Fibroblast of lung (primary cell): ENCODE measurements at places on chromosomes 4 and X. TPM values are rescaled to one million over a fixed set of nuclear protein-coding genes. Genes with fewer than 3 reads are reported as not detected.

The SASH3 gene
- not detected in 2 replicates for total RNA-seq

The SNX12 gene
- total RNA-seq, result 50.3 and 80.8 TPM in 2 replicates

The ZDHHC15 gene
- total RNA-seq, result 0.17 and 0.77 TPM in 2 replicates

The PCDH7 gene
- total RNA-seq, result 2.3 and 9.0 TPM in 2 replicates

The RIBC1 gene
- total RNA-seq, result 0.77 and 1.3 TPM in 2 replicates

The RTL3 gene
- not detected in 2 replicates for total RNA-seq

The IL15 gene
- 5.9 and 14.9 TPM in 2 replicates for total RNA-seq

The CENPVL2 gene
- not detected in 2 replicates for total RNA-seq

GRCh38 chr4:119026662-119027444 lies 108.8 kb upstream of the MYOZ2 start:
- H3K27me3 ChIP-seq, result no peaks in the 10 kb centered on the region
- H3K27ac ChIP-seq, result peak overlapping the region; percentile 83
- peaks cover 3% of the 10 kb centered on the region for H3K36me3 ChIP-seq
- DNase-seq, result no peak

DNA sequence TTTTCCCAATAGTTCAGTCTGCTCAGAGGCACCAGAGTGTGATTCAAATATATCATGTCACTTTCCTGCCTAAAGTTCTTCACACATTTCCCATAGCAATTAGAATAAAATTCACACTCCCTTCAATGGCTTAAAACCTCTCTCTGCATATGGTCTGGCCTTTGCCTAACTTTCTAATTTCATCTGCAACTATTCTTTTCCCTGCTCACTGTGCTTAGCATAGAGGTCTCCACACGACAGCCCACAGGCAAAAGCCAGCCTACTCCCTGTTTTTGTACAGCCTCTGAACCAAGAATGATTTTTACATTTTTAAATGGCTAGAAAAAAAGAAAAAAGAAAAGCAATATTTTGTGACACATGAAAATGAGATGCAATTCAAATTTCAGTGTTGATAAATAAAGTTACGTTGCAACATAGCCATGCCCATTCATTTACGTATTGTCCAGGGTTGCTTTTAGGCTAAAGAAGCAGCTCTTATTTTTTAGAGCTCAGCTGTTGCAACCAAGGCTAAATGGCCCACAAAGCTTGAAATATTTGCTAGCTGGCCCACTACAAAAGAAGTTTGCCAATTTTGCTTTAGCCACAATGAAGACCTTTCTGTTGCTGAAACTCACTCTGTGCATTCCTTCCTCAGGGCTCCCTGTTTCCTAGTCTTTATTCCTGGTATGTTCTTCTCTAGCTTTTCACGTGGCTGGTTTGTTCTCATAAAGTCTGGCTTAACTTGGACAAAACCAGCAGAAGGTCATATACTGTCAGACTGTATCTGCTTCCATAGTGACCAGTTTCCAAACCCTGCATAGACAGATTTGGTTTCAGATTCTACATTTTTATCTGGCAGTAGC lies 26.6 kb upstream of the IRF2 start:
- H3K27me3 ChIP-seq, result no peaks in the 10 kb centered on the region
- no peak overlapping the region for H3K27ac ChIP-seq
- no peaks in the 10 kb centered on the region for H3K36me3 ChIP-seq
- DNase-seq, result peak; percentile 11
- H3K4me3 ChIP-seq, result no peak overlapping the region

DNA sequence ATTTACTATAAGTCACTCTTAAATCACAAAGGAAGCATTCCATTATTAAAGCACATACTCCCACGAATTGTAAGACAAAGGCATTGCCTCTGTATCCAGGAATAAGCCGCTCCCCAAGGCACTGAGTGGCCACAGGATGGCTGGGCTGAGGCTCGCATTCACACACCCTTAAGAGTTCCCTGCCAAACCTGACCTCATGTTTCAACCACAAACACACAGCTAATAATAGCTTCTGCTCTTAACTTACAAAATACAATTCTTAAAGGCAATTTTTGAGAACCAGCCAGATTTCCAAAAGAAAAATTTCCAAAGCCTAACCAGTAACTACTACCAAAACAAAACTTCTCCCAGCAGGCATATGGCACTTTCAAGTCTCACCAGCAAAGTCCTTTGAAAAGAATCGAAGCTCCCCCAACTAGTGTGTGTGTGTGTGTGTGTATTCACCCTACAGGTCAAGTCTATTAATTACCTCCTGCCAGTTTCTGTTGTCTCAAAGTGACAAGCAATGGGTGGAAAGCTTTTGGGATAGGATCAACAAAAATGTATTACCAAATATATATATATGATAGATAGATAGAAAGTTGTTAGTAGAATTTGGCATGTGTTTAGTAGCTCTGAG lies 36.0 kb downstream of the ARHGAP6 start:
- peak; percentile 90 for DNase-seq
- no peak overlapping the region for H3K27ac ChIP-seq
- no peaks in the 10 kb centered on the region for H3K4me1 ChIP-seq
- no peak overlapping the region for H3K4me3 ChIP-seq
- no peaks in the 10 kb centered on the region for H3K27me3 ChIP-seq

DNA sequence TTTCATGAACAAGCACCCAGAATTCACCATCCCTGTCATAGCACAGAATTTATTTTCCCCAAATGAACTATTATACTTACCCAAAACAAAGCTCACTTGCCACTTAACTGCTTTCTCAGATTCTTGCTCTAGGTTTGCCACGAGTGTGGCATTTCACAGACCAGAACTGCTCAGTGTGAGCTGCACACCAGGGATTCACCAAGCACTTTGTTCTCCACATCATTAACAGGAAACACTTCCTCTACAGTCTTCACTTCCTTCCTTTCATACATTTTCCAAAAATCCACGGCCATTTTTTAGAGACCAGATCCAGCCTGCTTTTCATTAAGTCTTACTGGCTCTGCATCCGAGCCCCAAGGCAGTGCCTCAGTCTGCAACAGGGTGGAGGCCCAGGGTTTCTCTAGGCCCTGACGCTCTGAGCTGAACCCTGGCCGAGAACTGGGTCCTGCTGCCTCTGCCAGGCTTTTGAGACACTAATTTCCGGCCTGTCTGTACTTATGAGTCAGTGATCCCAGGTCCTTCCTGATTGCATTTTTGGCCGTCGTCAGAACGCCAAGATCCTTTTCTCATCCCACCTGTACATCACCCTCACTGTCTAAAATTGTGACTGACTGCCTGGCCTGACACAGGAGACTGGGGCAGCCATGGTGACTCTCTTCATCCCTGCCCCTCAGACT lies 67.6 kb upstream of the MTNR1A start:
- H3K36me3 ChIP-seq, result peaks cover 17% of the 10 kb centered on the region
- peaks cover 27% of the 10 kb centered on the region for H3K4me1 ChIP-seq
- DNase-seq, result peak; percentile 85
- no peak overlapping the region for H3K4me3 ChIP-seq

- H3K27ac ChIP-seq, result no peak overlapping the region
- no peaks in the 10 kb centered on the region for H3K36me3 ChIP-seq
- H3K4me3 ChIP-seq, result no peak overlapping the region
- no peaks in the 10 kb centered on the region for H3K27me3 ChIP-seq
- peak; percentile 44 for DNase-seq
Measured at GRCh38 chrX:123422875-123423274, 238.8 kb downstream of the GRIA3 start.

GRCh38 chr4:3871881-3872833 lies 106.0 kb downstream of the ADRA2C start:
- no peaks in the 10 kb centered on the region for H3K36me3 ChIP-seq
- no peak overlapping the region for H3K27ac ChIP-seq
- no peak overlapping the region for H3K4me3 ChIP-seq

DNA sequence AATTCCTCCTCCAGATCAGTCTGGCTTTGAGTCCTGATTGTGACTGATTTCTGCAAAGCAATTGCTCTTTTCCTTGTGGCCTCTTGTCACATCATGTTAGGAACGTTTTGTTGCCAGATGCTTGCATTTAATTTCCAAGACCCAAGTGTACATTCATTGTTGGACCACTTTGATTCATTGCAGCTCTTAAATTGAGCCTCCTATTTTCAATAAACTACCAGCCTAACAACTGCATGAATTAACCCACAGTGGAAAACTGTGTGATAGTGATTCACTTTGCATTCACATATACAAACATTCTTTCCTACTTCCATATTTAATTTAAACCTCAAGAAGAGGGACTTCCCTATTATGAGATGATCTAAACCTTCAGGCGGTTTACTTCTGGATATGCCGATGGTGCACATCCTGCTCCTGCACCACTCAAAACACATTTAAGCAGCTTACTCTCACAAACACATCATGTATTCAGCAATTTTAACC lies 118.4 kb downstream of the AFF1 start:
- DNase-seq, result no peak
- H3K27ac ChIP-seq, result no peak overlapping the region
- H3K4me1 ChIP-seq, result peaks cover 1% of the 10 kb centered on the region
- no peaks in the 10 kb centered on the region for H3K36me3 ChIP-seq

GRCh38 chr4:66921433-66921832 lies 623.9 kb downstream of the CENPC start:
- no peaks in the 10 kb centered on the region for H3K4me1 ChIP-seq
- H3K36me3 ChIP-seq, result no peaks in the 10 kb centered on the region
- no peak overlapping the region for H3K4me3 ChIP-seq
- no peak overlapping the region for H3K27ac ChIP-seq
- no peak for DNase-seq
- no peaks in the 10 kb centered on the region for H3K27me3 ChIP-seq

GRCh38 chr4:172982151-172982590 lies 186.4 kb upstream of the GALNT7 start:
- H3K36me3 ChIP-seq, result no peaks in the 10 kb centered on the region
- peak; percentile 95 for DNase-seq
- H3K27ac ChIP-seq, result peak overlapping the region; percentile 24

GRCh38 chr4:1759818-1760223 lies 33.3 kb upstream of the FGFR3 start:
- H3K27me3 ChIP-seq, result no peaks in the 10 kb centered on the region
- H3K4me3 ChIP-seq, result no peak overlapping the region
- DNase-seq, result no peak
- no peaks in the 10 kb centered on the region for H3K4me1 ChIP-seq

DNA sequence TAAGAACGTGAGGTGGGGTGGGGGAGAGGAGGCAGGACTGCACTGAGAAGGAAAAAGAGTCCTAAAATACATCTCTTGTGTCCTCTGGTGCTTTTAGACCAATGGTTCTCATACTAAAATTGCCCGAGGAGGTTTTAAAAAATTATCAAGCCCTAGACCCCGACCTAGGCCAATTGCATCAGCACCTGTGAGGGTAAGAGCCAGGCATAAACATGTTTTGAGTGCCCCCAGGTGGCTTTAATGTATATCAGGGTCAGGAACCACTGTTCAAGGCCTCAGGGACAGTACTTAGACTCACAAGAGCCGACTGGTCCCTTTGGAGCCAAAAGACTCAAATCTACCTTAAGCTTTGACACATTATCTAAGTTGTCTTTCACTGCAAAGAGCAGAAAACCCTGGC lies 37.5 kb upstream of the TMEM150C start:
- H3K4me1 ChIP-seq, result no peaks in the 10 kb centered on the region
- H3K27me3 ChIP-seq, result no peaks in the 10 kb centered on the region
- no peak for DNase-seq

DNA sequence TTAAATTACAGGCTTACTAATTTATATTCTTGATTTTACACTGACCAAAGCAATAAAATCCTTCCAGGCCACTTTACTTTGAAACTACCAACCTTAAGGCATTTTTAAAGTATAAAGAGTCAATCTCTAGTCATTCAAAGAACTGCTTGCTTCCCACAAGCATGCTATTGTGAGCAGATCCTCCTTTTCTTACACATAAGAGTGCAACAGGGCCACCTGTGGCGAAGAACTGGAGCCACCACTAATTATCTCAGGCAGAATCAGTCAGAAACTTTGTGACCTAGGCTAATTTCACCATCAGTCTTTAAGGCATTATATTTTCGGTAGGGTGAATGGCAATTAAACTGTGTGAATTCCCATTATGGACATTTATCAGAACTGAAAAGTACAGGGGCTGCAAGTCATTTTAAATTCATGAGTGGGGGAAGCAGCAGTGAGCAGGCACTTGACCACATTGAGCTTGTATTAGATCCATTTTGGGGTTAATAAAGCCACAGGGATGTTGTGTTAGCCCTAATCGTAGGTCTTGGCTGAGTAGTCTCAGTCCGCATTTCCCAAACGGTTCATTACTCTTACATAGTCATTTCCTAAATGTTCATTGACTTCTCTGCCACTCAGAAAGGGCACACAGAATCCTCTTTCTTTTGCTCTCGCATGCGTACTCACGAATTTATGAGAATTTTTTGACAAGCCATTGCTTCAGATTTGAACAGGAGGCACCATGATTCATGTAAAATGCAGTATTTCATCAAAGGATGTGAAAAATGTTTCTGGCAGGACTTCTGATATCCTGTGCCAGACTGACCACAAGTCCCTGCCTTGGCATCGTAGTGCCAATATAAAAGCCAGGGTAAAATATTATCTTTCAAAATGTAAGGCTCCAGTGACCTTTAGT lies 39.8 kb downstream of the NPY2R start:
- H3K27me3 ChIP-seq, result no peaks in the 10 kb centered on the region
- DNase-seq, result no peak
- H3K36me3 ChIP-seq, result no peaks in the 10 kb centered on the region
- H3K4me3 ChIP-seq, result no peak overlapping the region
- H3K4me1 ChIP-seq, result no peaks in the 10 kb centered on the region

- H3K27ac ChIP-seq, result no peak within 1 kb of the TSS
- no peak for DNase-seq
- H3K27me3 ChIP-seq, result no peaks in the 10 kb centered on the region
- no peak within 1 kb of the TSS for H3K4me3 ChIP-seq
Measured at GRCh38 chr4:163473576-163473975, at the start of gene TKTL2. Gene TKTL2, minus strand, starts transcription at chr4:163473754. Its CDS starts 20 bp downstream, at chr4:163473734.
